Activated T-cell treated with anti-CD3 and anti-CD28 coated beads, Interleukin-2, amount 50 U/mL, for 4 hours (primary cell): ENCODE measurements at places on chromosomes 4 and X. TPM values are rescaled to one million over a fixed set of nuclear protein-coding genes. Genes with fewer than 3 reads are reported as not detected.

Gene ANXA10
- not detected for total RNA-seq

Gene SPANXN2
- not detected for total RNA-seq

Gene S100P
- not detected for total RNA-seq

Gene CXCL11
- total RNA-seq = 0.37 TPM

Gene OPHN1
- 0.11 TPM for total RNA-seq

Gene PPARGC1A
- total RNA-seq = 0.23 TPM

Gene GK
- total RNA-seq = 41.4 TPM

Gene FHIP1A
- total RNA-seq = 0.15 TPM

Gene USP27X
- 1.1 TPM for total RNA-seq

Gene TMPRSS11A
- not detected for total RNA-seq

Gene HPGD
- total RNA-seq = 1.9 TPM

Gene IQSEC2
- 0.46 TPM for total RNA-seq
